Stimulated activated CD4-positive, alpha-beta T cell treated with anti-CD3 and anti-CD28 coated beads, Interleukin-2, amount 100 ng/mL, for 24 hours (primary cell): ENCODE measurements at places on chromosomes 12 and 14.

DNA sequence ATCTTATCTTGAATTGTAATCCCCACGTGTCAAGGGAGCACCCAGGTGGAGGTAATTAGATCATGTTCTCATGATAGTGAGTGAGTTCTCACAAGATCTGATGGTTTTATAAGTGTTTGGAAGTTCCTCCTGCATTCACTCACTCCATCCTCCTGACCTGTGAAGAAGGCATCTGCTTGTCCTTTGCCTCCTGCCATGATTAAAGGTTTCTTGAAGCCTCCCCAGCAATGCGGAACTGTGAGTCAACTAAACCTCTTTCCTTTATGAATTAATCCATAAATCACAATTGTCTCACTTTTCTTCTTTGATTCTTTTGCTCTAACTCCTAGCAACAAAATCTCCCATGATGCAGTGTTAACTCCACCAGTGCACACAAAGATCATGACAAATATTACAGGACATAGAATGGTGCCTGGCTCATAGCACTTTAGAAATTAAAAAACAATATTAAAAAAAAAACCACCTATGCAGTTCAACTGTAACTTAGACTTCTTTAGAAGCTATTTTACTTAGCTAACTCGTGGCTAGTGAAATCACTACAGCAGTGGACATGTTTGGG lies 37.6 kb upstream of the MGAT4C start:
- no peak for DNase-seq

DNA sequence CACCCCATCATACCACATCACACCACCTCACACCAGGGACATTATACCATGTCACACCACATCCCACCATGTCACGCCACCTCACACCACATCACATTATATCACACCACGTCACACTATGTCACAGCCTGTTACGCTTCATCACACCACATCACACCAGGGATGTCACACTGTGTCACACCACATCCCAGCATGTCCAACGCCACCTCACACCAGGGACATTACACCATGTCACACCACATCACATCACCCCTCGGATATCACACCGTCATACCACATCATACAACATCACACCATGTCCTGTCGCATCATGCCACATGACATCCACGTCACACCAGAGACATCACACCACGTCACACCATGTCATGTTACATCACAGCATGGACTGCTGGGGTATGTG lies 235.5 kb downstream of the TMEM121 start:
- no peak for DNase-seq

- DNase-seq = no peak
Observed at GRCh38 chr14:99512110-99512449, 30.9 kb downstream of the CCNK start.

DNA sequence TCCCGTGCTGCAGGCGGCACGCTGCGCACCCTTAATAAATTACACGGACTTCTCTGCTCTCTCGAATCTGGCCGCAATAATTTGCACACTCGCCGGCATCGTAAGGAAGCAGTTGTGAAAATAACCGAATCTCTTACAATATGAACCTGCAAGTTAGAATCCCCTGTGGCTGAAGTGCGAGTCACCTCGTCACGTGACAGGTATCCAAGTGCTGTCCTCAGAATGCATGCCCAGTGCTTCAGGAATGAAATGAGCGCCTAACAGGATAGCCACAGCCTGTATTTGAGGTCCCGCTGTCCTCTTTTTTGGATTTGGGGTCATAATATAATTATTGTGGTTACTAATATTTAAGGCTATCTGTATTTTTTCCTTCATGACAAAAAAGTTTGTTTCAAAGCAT lies 82.0 kb downstream of the VWF start:
- no peak for DNase-seq

- DNase-seq = no peak
Observed at GRCh38 chr12:3771853-3772252, 18.9 kb upstream of the CRACR2A start.

DNA sequence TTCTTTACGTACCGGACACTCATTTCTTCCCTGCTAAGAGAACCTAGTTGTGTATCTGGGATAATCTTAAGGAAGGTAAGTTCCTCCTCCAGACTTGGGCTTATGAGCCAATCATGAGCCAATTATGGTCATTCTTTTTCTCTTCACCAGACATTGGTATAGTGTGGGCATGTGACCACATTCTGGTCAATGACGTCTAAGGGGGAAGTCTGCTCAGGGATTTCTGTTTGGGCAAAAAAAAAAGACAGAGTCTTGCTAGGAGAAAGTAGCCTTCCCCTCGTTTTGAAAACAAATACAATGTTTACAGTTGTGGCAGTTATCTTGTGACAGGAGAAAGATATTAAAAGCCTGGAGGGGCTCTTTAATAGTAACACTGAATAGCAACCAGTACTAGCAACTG lies 20.1 kb upstream of the PLXNC1 start:
- no peak for DNase-seq
